ENCODE measurements at places on chromosomes 4 and X.

- DNase-seq: no peak
These were observed 12.7 kb downstream of the PRSS12 start for GRCh38 chr4:118340109-118340508.

DNA sequence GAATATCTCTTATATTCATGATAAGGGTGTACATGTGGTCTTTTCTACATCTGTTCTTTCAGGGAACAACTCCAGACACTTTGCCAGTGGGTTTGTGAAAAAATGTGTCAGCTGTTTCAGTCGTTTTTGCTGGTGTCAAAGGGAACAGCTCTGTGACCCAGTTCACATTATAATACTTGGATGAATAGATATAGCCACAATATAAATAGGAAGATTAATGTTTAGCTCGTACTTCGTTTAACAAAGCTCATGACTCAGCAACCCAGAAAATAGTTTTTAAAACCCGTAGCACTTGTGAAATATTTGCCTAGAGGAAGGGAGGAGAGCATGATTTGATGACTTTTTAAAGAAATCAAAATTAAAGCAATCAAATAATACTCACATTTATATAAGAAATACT is 7.9 kb downstream of the LIAS start:
- DNase-seq: no peak

DNA sequence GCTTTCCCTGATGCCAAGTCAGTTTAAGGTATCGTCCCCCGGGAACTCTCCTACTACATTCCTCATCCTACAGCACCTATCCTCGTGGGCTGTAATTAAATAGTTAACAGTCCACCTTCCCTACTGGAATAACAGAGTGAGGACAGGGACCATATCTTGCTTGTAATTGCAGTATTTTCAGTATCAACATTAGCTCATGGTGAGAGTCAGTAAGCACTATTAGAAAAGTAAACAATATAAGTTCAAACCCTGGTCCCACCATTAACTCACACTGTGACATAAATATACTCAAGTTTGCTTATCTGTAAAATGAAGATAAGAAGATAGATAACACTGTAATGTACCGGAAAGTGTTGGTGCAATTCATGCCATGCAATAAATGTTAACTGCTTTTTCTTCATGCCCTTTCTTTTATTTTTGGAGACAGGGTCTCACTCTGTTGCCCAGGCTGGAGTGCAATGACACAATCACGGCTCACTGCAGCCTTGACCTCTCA is 61.3 kb downstream of the SH3RF1 start:
- no peak for DNase-seq

- peak; percentile 10 for DNase-seq
These were observed 414.8 kb downstream of the OPHN1 start for GRCh38 chrX:68018248-68019203.

DNA sequence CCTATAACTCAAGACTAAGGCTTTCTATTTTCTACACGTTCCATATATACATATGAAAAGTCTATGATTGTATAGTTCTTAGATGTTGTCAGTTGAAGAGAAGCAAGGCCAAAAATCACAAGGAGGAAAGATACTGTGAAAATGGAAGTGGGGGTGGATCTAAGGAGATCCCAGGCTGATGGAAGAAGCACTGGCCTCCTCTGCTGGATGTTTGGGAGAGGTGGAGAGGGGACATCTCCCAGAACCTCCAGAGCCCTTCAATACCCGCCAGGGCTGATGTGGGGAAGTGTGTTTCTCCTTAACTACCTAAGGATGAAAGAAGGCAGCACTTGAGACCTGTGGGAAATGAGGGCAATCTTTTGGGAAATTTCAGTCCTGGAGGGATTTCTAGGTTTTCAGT is 67.4 kb downstream of the RASGEF1B start:
- DNase-seq: peak; percentile 12

GRCh38 chr4:78682070-78682469 is 94.1 kb upstream of the BMP2K start:
- DNase-seq: no peak

DNA sequence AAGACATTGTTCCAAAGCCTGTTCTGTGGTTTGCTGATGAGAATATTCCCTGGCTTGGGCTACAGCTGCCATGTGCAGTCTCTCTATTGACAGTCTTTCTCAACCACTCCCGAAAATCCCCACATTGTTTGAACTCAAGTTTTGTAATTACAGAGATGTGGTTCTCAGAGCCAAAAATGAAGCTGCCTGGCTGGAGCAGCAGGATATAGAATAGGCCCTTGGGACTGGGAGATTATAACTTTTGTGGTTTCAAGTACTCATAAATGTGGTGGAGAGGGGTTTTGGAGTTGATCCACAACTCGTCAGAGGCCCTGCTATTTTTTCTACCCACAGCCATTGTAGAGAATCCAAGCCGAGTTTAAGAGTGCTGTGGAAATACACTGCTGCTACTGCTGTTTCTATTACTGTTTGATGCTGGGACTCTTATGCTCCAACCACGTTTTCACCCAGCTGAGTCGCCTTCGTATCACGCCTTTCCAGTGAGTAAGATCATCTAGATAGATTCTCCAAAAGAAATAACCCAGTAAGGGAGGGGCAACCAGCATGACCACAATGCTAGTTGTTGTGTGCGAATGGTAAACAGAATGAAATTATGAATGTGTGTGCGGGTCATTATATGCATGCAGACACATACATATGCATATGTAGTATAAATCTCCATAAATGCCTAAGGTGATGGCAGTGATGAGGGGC is 57.1 kb upstream of the ATXN3L start:
- DNase-seq: peak; percentile 68

DNA sequence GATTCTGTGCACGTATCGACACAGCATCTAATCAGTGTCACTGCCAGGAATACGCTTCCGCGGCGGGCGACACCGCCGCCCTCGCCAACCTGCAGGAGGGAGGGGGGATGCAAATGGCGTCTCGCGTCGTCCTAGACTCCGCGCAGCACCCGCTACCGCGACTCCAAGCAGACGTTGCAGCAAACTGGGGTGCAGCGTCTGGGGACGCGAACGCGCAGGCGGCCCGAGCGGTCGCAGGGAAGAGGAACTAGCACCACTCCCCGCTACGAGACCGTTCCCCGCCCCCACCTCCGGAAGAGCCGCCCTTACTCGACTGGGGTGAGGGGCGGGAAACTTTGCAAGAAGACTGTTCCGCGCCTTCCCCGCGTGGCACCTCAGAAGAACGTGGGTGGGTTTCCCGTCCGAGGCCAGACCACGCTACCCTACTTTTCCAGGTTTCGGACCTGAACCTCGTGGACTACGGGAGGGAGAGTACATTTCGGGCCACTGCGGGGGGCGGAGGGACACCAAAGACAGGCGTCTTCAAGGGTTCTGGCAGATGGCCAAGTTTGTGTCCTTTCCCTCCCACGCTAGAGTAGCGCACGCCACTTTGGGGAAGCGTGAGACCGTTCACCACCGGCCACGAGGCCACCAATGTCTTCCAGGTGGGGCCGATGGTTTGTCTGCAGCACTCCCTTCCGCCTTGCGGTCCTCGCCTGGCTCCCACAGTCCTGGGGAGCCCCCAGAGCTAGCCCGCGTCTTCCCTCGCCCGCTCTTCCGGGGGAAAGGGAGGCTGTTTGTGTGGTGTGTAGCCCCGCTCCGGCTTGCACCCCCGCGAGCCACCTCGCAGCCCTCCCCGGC is 78.0 kb upstream of the BCOR start:
- DNase-seq: no peak

DNA sequence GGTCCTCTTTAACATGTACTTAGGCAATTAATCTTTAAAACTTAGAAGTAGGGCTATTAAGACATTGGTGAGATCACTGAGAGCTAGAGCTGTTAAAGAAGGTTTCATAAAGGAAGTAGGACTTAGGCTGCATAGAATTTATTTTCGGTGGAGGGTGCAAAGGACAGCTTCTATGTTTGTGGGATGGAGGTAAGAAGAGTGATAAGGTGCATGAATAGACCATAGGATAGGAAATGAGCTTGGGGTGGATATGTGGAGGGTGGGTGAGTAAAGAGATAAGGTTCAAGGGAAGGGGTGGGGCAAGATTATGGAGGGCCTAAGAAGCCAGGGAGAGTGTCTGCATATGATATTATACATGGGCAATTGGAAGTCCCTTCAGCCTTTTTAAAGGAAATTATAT is 15.9 kb downstream of the RTL9 start:
- DNase-seq: no peak
